ENCODE measurements at places on chromosomes 11 and 22.

DNA sequence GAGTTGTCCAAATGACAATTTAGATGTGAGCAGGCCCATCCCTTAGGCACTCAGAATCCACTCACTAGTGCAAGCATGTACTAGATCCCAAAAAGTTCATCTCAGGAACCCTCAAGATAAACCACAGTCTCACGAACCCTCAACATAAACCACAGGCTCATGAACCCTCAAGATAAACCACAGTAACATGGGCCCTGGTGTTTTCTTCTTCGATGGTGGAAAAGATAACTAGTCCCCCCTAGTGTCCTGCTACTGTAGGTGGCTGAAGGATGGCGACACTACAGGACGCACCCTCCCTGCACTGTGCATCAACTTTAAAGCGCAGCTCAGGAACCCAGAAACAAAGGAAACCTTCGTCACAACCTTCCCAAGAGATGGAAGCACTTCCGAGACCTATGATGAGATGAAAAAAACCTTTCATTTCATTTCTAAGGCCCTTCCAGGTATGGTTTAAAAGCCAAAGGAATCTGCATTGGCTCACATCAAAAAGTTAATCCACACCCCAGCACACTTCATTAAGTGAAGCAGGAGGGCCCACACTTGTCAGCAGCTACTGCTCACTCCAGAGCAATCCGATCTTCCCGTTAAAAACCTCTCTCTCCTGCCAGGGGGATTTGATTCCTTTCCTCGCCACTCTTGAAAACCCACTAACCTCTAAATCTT, 2.4 kb downstream of the LARGE1 start:
- no peak for DNase-seq

DNA sequence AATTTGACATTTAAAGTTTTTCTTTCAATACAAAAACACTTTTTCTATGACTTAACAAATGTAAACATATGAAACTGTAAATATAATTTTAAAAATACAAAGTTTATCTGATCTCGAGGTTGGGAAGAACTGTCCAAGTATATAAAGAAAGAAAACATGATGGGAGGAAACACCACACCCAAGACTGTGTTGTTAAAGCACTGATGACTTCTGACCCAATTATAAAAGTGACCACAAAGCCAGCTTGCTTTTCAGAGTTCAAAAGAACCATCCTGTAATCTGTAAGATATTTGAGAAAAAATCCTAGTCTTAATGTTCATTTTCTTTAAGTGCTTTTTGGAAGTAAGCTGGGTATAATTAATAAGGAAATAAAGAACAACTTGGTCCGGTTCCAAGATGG, 15.6 kb downstream of the CEP57 start:
- no peak for DNase-seq

- no peak for DNase-seq
Observed at GRCh38 chr11:128745311-128746136, 51.7 kb downstream of the FLI1 start.

DNA sequence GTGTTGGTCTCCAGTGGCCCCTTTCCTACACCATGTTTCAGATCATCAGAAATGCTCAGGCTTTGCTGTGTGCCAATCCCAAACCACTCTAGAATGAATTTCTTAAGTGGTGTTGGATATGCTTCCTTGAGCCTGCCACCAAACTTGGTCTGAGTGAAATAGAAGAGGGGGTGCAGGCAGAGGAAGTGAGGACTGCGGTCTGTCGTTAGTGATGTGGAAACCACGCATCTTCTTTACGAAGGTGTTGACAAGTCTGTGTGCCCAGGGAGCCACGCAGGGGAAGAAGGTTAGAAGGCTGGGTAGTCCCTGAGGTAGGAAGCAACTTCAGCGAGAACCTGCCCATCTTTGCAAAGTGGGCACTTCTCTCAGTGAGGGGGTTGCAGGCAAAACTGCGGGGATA, 187.4 kb upstream of the NAV2 start:
- no peak for DNase-seq

DNA sequence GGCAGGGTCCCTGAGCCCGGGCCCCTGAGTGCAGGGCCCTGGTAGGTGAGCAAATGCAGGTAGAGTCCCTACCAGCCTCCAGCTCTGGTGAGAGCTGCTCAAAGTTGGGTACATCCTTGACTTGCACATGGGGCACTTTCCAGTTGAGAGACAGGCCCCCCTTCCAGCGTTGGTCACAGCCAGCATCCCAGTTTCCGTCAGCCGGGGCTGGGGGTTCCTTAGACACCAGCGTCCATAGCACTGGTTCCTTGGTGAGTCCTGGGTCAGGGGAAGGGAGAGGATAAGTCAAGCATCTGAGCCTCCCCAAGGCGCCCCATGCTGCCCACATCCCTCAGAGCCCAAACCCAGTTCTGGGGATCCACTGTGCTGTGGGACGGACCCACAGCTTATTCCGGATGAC, 5.6 kb downstream of the PNPLA5 start:
- DNase-seq, result no peak

DNA sequence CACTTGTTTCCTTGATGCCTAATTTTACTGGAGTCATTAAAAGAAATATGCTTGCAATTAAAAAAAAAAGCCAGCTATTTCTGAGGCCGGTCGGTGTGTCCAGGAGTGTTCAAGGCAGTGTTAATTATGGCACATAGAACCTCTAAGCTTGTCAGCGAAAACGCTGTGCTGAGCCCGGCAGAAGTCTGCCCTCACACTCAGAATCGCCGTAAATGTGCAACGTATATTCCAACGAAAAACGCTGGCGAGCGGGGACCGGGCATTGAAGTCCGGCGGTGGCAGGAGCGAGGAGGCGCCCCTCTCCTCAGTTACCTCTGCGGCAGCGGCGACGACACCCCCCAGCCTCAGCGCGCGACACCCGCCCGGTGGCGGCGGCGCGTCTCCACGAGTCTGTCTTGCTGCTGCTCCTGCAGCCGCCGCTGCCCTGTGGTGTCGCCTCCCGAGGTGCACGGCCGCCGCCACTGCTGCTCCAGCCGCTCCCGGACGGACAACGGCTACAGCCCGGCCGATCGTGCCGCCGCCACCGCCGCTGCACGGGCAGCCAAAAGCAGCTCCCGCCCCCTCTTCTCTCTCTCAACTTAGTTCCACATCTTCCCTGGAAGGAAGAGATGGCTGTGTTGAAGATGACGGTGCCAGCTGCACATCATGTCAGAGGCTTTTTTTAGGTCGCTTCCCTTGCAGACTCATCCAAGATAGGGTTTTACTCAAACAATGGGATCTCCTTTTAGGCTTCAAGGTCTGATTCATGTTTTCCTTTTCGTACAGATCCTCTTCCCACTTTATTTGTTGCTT, 56.0 kb downstream of the JAM3 start:
- no peak for DNase-seq

DNA sequence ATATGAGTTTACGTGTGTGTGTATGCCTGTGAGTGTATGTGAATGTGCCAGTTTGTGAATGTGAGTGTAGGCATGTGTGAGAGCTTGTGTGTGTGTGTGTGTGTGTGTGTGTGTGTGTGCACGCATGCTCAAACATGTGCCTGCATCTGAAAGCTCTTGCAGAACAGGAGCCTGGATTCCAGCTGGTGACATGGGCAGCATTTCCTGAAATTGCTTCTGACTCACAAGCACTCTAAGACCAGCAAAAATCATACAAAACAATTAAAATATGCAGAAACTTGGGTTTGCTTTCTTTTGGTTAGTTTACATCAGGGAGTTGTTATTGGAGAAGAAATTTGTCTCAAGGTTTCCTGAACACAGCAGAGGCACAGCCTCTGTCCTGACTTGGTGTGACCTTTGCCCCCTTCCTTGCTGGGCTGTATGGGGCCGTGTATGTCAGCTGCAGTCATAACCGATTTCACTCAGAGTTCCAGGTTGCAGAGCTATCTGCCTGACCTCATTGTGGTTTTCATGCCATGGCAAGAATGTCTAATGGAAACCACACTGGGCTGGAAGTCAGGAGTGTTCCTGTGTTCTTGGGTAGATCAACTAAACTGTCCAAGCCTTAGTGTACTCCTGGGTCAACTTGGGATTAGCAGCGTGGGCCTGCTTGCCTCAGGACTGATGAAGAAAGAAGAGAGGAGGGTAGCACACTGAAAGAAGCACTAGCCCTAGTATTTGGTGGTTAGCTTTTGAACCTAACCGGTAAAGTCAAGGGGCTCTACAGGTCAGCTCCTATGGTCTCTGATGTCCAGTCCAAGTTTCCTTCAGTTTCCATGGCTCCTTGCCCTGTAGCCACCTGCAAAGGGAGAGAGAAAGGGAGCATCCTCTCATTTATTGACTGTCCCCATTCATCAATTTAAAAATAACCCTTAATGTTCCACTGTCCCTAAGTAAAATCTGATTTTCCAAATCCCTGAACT, 143.7 kb downstream of the SNX19 start:
- DNase-seq, result no peak

DNA sequence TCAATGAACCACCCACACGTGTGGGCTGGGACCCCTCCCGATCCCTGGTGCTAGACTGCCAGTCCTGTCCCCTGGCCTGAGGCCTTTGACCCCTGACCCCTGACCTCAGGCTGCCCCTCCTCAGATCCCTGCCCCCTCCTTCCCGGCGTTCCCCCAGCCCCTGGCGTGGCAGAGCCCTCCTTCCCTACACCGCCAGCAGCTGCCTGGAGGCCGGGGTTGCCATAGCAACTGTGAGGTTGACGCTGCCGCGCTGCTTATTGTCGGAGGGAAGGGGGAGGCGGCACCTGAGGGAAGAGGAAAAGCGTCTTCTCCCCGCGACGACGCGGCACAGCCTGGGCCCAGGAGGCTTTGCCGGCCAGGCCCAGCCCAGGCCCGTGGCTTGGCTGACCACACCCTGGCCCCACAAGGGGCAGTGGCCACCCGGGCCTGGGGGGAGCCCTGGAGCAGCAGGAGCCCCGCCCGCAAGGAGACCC, 32.6 kb downstream of the SHANK3 start:
- DNase-seq, result no peak

GRCh38 chr22:19525666-19526065, 1.5 kb upstream of the CLDN5 start:
- DNase-seq, result no peak

DNA sequence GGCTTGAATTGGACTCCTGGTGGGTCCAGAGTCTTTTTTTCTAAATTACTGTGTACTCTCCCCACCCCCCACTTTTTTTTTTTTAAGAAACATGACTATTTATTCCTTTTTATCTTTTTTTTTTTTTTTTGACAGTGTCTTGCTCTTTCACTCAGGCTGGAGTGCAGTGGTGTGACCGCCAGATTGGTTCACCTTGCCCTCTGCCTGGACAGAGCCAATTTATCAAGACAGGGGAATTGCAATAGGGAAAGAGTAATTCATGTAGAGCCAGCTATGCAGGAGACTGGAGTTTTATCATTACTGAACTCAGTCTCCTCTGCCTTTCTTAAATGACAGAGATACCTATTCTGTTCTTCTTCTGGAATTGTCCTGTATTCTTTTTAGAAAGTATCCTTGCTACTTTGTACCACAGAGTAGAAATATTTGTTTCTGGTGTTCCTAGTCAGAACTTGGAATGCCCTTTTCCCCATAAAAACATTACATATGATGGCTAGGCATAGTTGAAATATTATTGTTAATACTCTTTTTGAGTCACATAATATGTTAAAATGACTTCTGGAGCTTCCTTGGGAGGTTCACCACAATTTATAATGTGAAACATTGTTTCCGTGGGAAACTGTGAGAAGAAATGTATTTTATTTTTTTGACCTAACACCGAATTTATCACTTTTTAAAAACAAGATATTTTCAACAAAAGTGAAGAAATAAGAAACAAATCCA, 95.6 kb downstream of the UVRAG start:
- DNase-seq, result no peak

- DNase-seq, result no peak
Observed at GRCh38 chr22:50253046-50253915, 2.2 kb upstream of the HDAC10 start.
